AG04450 (cell line): ENCODE measurements at places on chromosomes 11 and 22.

DNA sequence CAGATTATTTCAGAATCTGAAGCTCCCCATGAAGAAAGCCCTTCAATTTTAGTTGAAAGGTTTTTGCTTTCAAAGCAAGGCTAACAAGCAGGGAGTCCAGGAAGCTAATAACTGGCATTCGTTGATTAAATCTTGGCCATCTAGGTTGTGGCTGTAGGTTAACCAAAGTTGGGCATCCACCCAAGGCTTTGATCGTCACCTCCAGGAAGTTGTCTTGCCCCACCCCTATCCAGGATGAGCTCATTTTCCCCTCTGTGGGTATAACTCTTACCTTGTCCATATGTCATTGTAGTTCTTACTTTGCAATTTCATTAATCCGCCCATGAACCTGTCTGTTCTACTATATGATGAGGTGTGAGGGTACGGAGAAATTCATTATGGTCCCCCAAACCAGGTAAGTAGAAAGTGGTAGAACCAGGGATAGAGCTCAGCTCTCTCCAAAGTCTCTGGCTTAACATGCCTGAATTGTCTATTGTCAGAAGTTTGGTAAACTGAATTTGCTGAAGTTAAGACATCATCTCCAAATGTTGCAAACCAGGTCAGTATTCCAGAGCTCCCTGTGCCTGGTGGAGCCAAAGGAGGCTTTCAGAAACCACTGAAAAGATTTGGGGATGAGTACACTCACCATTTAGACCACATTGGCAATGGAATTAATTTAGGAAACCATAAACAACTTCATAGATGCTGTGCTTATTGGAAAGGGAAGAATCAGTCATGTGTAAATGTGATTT lies 97.1 kb downstream of the CD44 start:
- DNase-seq, result no peak

DNA sequence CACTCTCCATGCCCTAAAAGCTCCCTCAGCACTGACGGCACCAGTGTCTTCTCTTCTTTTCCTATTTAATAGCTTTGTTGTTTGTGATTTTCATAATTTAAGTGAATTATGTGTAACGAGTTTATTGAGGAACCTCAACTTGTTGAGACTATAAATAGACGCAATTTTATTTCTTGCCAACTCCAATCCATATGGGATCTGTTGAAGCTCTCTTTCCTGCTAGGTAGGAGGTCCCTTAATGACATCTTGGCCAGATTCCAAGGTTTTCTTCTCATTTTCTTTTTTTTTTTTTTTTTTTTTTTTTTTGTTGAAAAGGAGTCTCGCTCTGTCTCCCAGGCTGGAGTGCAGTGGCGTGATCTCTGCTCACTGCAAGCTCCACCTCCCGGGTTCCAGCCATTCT lies 14.2 kb downstream of the RTL6 start:
- no peak for DNase-seq

GRCh38 chr22:39349967-39350726 lies at the start of gene SYNGR1:
TSS of gene SYNGR1 (plus strand) at chr22:39349991. CDS start at chr22:39350011, 20 bp downstream.
- no peak for DNase-seq

- no peak for DNase-seq
Measured at GRCh38 chr11:103970701-103971249, 65.7 kb upstream of the DDI1 start.

GRCh38 chr11:57427727-57428082 lies 784 bp upstream of the SLC43A3 start:
- DNase-seq, result no peak

- DNase-seq, result peak; percentile 23
Measured at GRCh38 chr11:82858556-82859091, 41.6 kb downstream of the PRCP start.

- DNase-seq, result no peak
Measured at GRCh38 chr11:99795999-99796398, 775.2 kb downstream of the CNTN5 start.

DNA sequence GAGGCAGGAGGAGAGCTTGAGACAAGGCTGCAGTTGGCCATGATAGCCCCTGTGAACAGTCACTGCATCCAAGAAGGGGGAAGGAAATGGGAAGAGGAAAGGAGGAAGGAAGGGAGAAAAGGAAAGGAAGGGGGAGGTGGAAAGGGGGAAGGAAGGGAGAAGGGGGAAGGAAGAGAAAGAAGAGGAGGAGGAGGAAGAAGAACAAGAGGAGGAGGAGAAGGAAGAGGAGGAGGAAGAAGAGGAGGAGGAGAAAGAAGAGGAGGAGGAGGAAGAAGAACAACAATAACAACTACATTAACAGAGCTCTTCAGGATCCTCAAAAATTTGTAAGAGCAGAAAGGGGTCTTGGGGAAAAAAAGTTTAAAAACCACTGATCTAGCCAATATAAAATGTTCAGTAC lies 5.2 kb downstream of the RAB6A start:
- no peak for DNase-seq

- no peak for DNase-seq
Measured at GRCh38 chr22:19959043-19959586, 17.5 kb upstream of the TXNRD2 start.

GRCh38 chr22:46693634-46694415 lies 44.2 kb downstream of the CERK start:
- DNase-seq, result no peak

DNA sequence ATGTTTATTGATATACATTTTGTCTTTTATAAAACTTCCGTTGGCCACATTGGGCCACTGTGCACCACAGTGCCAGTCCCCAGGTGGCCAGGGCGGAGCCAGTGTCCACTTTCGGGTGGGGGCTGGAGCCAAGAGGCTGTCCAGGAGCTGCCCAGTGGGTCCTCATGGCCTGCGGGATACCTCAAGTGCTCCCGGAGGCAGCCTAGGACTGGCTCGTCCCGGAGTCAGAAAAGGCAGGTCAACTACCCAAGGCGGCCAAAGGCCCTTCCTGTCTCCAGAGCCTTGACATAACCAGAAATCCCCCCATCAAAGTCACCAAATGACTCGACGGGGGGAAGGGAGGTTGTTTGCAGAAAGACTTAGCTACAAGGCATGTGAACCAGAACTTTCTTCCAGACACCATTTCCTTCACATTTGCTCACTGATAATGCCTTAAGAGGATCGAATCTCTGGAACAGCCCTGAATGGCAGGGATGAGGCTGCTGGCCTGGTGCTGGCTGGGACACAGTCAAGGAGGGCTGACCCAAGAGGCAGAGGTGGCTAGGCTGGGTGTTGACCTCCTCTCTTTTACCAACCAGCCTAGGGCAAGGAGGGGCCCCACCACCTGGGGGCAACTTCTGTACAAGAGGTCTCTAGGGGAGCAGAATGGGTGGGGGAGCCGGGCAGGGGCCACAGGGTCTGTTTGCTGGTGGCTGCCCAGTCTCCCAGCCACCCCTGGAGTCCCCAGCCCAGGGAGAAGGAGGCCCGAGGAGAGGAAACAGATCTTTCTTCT lies 8.4 kb downstream of the MRGPRF start:
- no peak for DNase-seq

- DNase-seq, result no peak
Measured at GRCh38 chr11:129894278-129895125, 876 bp downstream of the NFRKB start.

- no peak for DNase-seq
Measured at GRCh38 chr11:121467471-121467870, 14.7 kb upstream of the SORL1-AS1 start.

DNA sequence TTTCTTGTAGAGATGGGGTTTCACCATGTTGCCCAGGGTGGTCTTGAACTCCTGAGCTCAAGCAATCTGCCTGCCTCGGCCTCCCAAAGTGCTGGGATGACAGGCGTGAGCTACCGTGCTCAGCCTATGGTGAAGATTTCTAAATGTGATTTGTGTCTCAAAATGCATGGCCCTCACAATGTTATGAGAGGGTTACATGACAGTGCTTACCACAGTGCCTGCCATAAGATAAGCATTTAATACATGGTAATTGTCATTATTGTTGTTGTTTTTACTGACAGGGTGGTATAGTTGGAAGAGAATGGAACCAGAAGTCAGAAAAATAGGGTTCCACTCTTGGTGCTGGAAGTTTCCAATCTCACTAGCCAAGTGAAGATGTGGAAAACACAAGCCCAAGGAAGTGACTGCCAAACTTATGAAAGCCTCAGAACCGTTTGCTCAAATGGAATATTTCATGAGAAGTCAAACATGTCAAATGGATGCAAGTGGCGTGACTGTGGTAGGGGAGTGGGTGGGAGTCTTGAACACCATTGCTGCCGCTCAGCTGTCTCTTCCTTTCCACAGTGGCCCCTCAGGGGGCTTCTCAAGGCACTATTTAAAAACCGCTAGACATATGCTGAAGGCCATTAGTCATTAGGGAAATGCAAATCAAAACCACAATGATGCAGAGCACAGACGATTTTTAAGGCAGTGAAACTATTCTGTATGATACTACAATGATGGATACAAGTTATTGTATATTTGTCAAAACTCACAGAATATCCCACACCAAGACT lies 29.1 kb upstream of the LMO2 start:
- DNase-seq, result no peak

DNA sequence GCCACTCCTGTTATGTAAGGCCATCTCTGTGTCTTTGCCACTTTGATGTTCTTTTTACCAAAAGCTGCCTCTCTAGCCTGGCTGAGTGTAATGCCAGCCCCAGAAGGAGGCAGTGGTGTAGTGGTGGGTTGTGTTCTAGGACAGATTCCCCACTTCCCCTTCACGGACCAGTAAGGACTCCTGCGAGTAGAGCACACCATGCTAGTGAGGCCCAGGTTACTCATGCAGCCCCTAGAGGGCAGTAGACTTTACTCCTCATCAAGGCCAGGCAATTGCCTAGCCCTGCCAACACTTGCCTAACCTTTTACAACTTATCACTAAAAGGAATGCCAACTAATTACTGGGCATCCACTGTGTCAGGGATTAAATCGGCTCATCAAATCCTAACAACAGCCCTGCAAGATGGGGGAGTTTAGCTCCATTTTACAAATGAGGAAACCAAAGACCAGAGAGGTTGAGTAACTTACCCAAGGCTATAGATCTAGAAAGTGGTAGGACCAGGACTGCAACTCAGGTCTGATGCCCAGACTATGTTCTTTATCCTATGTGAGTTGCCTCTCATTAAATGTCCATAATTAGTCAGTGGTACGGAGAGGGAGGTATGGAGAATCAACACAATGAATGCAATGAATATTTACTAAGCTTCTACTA lies 75.3 kb downstream of the APIP start:
- DNase-seq, result no peak

DNA sequence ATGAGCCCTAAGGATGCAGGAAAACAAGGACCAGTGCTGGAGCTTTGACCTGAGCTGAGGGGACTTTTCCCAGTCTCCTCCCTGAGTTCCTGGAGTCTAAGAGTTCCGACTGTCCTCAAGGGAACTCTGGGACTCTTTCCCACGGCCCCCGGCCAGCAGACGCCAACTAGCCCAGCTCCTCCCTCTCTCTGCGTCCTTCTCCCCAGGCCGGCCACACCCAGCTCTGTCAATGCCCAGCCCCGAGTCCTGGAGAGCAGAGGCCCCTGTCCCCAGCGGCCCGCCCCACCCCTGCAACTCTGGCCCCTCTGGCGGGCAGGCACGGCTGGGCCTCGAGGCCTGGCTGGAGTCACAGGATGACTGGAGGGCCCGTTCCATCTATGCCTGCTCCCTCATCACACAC lies 29.8 kb downstream of the NECTIN1 start:
- DNase-seq, result no peak

- DNase-seq, result no peak
Measured at GRCh38 chr11:107249054-107249453, 208.6 kb downstream of the CWF19L2 start.

DNA sequence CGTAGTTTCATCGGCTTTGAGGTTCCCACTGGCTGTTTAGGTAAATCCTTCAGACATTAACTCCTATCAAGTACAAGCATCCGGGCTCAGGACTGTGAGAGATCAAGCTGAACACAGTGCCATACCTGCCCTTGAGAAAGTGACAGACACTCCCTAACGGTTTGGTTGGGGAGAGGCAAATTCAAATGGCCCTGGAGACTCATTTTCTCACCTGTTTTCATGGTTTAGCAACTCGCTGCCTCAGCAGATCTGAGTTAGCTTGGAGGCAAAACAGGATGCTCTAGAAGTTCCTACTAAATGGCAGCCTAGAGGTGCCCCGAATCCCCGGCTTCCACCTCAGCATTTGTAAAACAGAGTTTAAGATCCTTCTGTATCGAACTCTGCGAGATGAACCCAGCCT lies 3.6 kb upstream of the FBXO3 start:
- DNase-seq, result no peak

GRCh38 chr11:65920372-65920802 lies 1.2 kb downstream of the DRAP1 start:
- DNase-seq, result no peak

DNA sequence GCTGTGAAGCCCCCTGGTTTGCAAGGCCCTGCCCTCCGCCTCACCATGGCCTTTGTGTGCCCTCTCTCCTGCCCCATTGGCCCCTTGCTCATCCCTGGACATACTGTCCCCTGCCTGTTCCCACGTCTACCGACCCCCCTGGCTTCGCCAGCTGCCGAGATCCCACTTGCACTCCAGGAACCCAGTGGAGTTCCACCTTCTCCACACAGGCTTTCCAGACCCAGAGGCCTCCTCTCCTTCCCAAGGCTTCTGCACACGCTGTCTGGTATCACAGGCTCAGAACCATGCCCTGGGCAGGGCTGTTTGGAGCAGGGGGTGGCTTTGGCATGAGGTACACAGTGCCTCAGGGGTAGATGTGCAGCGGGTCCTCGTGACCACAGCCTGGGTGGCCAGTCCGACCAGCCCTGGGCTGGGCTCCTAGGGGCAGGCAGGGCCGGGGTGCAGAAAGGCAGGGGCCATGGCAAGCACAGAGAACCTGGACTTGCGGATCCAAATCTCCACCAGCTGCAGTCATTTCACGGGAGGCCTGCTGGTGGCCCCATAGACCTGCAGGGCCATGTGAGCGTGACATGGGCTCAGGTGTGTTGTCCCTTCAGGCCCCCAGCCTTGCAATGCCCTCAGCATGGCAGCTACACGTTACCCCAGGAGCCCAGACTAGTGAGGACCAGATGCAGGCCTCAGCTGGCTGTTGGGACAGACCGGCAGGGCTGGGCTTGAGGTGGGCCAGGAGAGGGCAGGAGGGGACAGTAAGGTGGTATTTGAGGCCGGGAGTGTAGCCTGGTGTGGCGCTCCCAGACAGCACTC lies 9.5 kb downstream of the GRK2 start:
- DNase-seq, result no peak

GRCh38 chr11:131278472-131278871 lies 91.9 kb upstream of the NTM start:
- no peak for DNase-seq

DNA sequence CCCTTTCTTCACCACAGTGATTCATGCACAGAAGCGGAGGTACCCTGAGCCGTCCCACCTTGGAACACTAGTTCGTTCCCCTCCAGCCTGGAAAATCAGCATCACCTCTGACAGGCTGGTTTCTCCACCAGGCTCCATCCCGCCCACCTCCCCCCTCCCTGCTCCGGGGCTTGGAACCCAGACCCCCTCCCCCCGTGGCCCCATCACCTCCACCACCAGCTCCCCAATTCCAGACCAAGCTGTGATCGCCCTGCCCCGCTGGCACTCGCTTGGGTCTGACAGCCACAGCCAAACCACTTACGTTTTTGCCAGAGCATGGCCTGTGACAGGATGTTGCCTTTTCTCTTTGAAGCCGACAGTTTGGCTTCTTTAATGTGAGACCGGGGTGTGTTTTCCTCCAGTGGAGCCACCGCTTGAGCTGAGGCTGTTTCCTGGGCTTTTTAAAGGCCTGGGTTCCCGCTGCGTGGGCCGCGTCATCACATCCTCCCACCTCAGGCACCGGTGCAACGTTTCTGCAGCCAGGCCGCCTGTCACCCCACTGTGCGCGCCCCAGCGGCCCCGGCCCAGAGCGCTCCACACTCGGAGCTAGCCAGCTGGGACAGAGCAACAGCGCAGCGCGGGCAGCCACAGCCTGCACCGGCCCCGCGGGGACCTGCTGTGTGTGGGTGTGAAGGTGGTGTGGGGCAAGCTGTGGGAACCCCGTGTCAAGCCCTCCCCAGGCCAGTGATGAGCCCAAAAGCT lies at the start of gene POU2AF1:
Gene POU2AF1 (minus strand): TSS at position 415 of the 741 bp plus-strand sequence. CDS start 98 bp downstream, at position 317.
- DNase-seq, result no peak
